ENCODE measurements at places on chromosomes 4 and X.

DNA sequence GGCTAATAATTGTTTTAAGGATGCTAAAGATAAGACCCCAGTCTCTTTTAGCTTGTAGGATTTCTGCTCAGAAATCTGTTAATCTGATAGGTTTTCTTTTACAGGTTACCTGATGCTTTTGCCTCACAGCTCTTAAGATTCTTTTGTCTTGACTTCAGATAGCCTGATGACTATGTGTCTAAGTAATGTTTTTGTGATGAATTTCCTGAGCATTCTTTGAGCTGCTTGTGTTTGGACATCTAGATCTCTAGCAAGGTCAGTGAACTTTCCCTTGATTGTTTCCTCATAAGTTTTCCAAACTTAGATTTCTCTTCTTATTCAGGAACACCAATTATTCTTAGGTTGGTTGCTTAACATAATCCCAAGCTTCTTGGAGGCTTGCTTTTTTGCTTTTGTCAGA lies 104.1 kb downstream of the ZNF518B start:
- no peak for DNase-seq

- DNase-seq, result no peak
These were observed 71.8 kb downstream of the TMA16 start for GRCh38 chr4:163566257-163566796.

DNA sequence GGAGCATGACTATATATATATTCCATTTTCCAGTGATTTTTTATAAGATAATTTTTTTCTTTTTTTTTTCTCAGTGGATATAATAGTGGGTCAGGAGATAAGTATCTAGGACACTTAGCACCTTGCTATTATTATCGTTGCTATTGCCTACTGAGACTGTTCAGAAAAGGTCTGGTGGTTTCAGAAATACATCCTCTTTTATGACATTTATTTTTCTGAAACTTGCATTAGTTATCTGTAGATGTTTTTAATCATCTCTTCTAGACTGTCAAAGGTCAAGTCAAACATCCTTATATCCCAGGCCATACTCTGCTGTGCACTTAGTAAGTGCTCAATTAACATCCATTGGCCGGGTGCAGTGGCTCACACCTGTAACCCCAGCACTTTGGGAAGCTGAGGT lies 72.9 kb upstream of the MED14 start:
- no peak for DNase-seq

- peak; percentile 80 for DNase-seq
These were observed 1293.6 kb upstream of the TENM3 start for GRCh38 chr4:180949424-180950213.

- DNase-seq, result no peak
These were observed 313.2 kb downstream of the RAPGEF2 start for GRCh38 chr4:159416073-159416472.

DNA sequence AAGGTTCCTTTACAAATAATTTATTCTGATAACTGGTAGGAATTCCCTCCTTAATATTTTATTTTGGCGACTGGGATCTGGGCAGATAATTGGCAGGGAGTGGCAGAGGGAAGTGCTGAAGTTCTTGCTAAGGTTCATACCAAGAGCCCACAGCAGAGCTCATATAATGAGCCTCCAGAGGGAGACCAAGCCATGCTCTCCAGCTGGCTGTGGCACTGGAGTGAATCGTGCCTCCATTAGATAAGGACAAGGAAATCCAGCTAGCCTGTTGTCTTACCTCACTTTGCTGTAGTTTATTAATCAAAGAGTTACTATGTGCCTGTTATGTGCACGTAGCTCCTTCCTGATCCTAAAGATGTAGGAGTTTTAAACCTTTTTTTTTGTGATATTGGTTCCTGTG lies 1.3 kb downstream of the ASB12 start:
- no peak for DNase-seq

- peak; percentile 64 for DNase-seq
These were observed 432.3 kb upstream of the ATOH1 start for GRCh38 chr4:93396272-93396671.

All from foreskin keratinocyte (primary cell).